Kidney epithelial cell (primary cell): ENCODE measurements at places on chromosomes 4 and X.
A peak's percentile ranks its signal among the peaks of the same experiment; 100 is the strongest.

DNA sequence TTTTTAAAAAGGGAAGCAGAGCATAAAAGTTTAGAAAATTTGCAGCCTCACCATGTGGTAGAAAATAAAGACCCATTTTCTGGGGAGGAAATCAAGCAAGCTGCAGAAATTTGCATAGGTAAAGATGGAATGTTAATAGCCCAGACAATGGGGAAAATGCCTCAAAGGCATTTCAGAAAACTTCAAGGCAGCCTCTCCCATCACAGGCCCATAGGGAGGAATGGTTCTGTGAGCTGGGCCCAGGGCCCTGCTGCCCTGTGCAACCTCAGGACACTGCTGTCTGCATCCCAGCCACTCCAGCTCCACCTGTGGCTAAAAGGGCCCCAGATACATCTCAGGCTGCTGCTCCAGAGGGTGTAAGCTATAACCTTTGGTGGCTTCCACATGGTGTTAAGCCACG lies 137.9 kb downstream of the INPP4B start:
- DNase-seq = no peak

- DNase-seq = no peak
Observed at GRCh38 chrX:118554511-118554910, 58.9 kb downstream of the DOCK11 start.

GRCh38 chr4:141329174-141329569 lies 108.5 kb downstream of the ZNF330 start:
- no peak for DNase-seq

GRCh38 chr4:21655031-21655430 lies 293.5 kb downstream of the KCNIP4 start:
- no peak for DNase-seq

GRCh38 chr4:102536768-102537167 lies 35.6 kb downstream of the NFKB1 start:
- no peak for DNase-seq

GRCh38 chr4:116126794-116127193 lies 958.6 kb downstream of the TRAM1L1 start:
- no peak for DNase-seq

- no peak for DNase-seq
Observed at GRCh38 chr4:38914854-38915253, 47.2 kb downstream of the FAM114A1 start.

- no peak for DNase-seq
Observed at GRCh38 chr4:20678400-20678799, 21.9 kb upstream of the PACRGL start.

- DNase-seq = no peak
Observed at GRCh38 chr4:16707874-16708273, 190.6 kb downstream of the LDB2 start.

DNA sequence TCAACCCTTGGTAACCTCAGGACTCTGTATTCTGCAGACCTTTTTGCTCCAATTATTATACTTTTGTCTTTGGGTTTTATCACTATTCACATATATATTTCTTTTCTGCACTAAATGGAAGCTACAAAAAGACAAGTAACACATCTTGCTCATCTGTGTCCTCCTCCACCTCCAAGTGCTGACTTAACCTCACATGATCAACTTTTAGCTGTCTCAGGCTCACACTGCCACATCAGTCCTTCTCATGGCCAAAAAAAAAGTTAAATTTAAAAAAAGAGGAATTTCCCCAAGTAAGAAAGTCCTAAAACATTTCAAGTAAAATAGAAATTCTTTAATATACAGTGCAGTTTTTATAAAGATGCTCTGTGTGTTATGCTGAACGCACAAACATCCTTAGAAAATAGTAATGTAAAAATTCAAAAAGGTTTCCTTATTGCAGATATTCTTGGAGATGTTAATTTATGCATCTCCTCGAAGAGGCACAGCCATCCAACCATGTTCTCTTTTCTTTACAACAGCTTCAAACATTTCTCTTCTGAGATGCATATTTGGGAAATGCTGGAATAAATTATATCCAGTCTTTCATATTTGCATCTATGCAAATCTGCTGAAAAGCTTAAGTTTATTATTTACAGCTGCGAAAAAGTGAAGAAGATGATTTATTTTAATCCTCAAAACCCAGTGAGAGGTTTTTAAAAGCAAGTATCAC lies 37.6 kb downstream of the ARAP2 start:
- DNase-seq = no peak

GRCh38 chrX:107465932-107466620 lies 16.6 kb downstream of the FRMPD3 start:
- no peak for DNase-seq

- DNase-seq = no peak
Observed at GRCh38 chr4:15963001-15963451, at the start of gene FGFBP2. Gene FGFBP2, minus strand, starts transcription at chr4:15963175. Its CDS starts 46 bp downstream, at chr4:15963129.

DNA sequence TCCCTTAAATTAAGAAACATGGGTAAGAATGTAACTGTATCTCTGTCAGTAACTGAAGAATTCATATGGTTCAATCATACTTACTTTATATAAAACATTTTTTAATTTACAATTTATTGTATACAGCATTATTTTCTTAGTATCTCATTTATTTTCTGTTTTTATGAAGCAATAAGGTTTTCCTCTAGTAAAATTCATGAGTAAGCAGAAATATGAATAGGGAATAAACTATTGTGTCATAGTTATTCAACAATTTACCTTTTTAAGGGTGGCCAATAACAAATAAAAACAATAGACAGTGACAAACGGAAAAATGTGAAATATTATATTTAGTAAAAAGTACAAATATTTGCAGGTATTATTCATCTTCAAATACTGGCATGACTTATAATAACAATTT lies 624.4 kb downstream of the TECRL start:
- DNase-seq = no peak

- DNase-seq = peak; percentile 70
Observed at GRCh38 chr4:149823769-149824221, 8.2 kb upstream of the IQCM start.

GRCh38 chr4:31598639-31599038 lies 878.5 kb downstream of the PCDH7 start:
- no peak for DNase-seq

- no peak for DNase-seq
Observed at GRCh38 chr4:99593781-99594641, 19.4 kb downstream of the MTTP start.

DNA sequence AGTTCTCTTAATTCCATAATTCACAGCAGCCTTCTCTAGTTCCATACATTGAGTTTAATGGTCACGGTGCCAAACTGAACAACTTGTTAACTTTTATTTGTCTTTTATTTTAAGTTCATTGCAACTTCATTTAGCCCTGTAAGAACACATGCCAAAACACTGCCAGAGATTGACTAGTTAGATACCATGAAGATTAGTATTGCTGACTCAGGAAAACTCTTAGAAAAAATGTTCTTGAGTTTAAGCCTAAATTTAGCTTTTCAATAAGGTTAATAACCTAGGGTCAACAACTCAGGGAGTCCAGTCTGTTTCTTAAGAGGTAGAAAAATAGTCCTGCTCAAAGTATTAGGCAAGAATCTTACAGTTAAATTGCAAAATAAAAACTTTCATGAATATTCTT lies 25.7 kb downstream of the SPANXN2 start:
- DNase-seq = no peak
